ENCODE measurements at places on chromosomes 16 and 17.

DNA sequence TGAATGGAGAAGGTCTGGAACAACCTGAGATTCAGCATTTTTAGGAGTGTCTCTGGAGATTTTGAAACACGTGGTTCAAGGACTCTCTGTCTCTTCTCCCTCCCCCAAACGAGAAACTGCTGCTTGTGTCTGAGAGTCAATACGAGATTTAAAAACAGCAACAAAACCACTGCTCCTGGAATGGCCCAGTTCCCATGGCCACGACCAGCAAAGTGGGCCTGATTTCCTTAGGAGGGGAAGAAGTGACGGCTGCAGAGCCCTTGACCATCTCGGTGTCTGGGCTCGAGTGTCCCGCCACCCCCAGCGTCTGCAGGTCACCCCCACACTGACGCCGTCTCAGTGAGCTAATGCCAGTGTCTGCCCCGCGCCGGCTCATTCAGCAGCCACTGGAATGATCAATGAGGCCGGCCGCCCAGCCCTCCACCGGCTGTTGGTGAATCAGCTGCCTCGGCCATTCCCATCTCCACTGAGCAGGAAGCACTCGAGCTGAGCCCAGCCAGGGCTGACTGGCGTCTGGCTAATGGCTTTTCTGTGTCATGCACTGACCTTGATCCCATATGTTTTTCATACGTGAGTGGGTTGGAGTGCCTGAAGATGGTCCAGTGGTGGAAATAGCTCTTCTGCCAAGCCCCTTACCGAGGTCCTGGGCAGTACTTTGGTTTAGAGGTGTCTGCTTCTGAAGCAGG, 151.8 kb downstream of the PITPNC1 start:
- no peak for DNase-seq

- no peak for DNase-seq
These were observed 55.9 kb downstream of the NSRP1 start for GRCh38 chr17:30172560-30172959.

- no peak for DNase-seq
These were observed 9.7 kb upstream of the ARL2BP start for GRCh38 chr16:57235128-57236021.

DNA sequence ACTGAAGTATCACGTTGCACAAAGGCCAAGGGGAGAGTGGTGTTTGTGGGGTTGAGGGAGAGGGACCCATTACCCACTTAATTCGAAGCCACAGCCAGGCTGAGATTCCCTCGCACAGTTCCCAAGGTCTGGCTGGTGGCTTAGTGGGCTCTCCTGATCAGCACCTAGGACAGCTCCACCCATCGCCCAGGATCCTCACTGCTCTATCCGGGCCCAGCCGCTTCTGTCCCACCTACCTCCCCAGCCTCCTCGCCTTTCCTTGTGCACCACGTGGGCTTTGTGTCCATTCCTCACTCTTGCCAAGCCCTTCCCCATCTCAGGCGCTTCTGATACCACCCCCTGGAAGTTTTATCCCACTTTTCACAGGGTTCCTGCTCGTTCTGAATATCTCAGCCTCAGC, 163.5 kb downstream of the CCT6B start:
- no peak for DNase-seq

DNA sequence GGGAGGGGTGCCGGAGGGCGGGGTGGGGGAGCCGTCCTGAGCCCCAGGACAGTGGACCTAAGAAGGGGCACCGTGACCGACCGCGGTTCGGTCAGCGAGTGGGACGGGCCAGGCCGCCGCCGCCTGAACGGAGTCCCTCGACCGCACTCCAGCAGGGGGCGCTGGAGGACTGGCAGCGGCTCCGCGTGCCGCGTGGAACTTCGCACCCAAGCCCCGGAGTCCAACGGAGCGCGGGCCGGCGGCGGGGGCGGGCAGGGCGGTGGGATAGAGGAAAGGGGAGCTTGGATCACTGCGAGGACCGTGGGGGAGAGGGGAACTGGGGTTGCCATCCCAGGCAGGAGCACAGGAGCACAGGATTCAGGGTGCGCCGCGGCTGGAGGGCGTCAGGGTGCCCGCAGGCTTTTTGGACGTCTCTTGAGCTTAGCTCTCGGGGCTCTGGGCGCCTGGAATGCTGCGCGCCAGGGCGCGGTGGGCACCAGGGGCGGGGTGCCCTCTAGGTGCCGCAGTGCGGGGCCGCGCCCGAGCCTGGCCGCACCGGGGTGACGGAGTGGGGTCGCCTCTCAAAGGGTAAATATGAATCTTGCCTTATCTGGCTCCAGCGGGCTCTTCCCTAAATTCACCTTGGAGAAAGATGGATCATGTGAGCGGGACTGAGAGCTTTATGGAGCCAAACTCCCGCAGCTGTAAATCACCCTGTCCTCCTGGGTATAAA, 379 bp upstream of the OTOP2 start:
- DNase-seq, result peak; percentile 57

- DNase-seq, result no peak
These were observed 39.3 kb downstream of the SMG6 start for GRCh38 chr17:2264067-2264860.

DNA sequence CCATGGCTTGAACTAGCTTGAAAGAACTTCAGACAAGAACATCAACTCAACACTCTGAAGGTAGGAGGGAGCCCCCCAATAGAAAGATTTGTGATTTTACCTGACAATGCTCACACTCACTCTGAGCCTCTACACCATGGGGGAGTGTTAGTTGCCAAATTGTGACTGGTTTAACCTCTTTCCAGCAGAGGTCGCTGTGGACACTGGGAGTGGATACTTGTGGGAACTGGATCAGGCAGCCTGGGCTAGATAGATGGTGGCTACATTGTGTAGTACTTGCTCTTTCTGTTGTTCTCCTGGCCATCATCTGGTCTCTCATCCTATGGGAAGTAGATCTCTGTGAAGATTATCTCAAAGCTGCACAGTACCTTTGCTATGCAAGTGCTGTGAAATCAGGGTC, 2.9 kb downstream of the SMPD3 start:
- DNase-seq, result peak; percentile 50

DNA sequence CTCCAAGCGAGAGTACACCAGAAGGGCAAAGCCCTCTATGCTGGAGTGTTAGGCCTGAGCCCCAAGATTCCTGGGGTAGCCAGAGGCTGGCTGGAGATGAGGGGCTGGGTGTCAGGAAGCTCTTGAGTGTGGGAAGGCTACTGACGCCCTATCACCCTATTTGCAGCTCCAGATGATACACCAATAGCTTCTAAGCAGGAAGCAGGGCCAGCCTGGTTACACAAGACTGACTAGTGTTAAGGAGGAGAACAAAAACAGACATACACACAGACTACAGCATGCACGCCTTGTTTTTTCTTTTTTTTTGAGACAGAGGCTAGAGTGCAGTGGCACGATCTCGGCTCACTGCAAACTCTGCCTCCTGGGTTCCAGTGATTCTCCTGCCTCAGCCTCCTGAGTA, 15.9 kb downstream of the POLR3K start:
- no peak for DNase-seq

- no peak for DNase-seq
These were observed 491.9 kb upstream of the TOM1L1 start for GRCh38 chr17:54408731-54409130.

- DNase-seq, result no peak
These were observed 32.8 kb downstream of the DNAH2 start for GRCh38 chr17:7750321-7750821.

DNA sequence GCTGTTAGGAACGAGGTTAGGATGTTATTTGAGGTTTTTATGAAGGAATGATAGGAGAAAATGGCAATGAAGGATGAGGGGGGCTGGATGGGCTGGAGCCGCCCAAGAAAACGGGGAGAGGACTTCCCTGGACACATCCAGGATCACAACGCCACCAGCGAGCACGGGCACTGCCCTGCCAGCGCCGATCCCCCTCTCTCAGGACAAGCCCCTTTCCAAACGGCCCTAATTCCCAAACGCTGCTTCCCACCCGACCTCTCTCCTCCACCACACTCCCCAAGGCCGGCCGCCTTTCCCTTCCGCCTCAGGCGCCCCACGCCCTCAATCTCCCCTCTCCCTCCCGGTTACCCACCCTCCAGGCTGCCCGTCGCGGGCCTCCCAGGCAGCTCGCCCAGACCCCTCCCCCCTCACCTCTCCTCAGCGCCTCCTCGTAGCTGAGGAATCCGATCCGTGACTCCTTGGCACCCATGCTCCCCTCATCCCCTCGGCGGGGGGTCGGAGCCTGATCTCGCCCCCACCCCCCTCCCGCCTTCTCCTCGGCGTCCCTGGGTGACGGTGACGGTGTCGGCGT, 377 bp downstream of the USP32 start:
- no peak for DNase-seq

DNA sequence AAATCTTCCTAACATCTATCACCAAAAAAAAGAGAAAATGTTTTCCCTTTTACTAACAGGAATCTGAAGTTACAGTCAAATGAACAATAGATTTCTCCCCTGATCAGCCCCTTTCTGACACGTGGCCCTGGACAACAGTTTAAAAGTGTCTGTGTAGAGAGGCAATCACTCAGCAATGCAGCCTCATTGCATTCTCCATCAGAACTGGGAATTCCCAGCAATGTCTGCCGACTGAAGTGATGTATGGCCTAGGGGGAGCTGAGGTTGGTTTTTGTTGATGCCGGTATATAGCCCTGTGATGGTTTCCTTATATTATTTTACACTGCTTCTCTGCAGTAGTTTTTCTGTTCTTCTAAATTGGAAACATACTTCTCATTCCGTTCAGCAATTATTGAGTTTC, 904.3 kb upstream of the CDH8 start:
- no peak for DNase-seq

DNA sequence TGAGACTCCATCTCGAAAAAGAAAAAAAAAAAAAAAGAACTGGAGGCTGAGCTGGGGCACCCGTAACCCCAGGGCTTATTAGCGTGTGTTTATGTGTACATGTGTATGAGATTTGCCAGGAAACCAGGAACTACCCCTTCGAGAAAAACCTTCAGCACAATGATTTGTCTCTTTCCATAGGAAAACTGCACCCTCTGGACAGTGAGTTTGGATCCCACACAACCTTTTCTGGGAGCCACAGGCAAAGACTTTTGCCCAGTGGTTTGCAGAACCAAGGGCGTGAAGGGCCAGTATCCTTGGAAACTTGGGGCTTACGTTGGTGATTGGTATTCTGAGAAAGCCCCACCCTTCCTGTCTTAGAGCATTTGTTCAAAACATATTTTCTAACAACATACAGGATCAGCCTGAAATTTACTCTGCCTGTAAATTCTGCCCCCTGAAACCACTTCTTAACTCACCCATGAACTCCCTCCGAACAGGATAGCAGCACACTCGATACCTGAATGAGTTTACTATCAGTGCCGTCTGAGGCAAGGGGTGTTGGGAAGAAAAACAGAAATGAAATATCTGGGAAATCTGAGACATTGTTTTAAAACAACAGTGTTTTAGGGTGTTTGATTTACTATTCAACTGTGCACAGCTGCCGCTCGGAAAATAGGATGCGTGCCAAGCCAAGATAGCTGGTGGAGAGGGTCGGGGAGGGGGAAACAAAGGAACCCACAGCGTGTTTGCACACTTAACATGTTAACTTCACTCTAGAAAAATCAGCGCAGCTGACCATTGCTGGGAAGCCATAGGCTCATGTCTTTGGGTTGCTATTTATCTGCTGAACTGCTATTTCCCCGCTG, 40.2 kb upstream of the MAF start:
- peak; percentile 17 for DNase-seq

DNA sequence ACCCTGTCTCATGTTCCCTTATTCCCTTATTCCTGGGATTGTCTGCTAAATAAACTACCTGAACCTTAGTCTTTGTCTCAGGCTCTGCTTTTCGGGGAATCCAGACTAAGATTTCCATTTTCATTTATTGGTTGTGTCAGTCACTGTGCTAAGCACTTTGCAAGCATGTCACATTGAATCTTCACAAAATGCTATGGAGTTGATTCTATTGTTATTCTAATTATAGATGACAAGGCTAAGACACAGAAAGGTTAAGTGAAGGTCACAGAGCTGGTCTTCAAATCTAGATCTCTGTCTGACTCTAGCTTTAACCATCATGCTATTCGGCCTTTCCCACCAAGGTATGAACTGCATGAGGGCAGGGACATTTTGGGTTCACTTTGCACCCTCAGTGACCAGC, 13.4 kb upstream of the CES5A start:
- no peak for DNase-seq

- DNase-seq, result no peak
These were observed 346.6 kb upstream of the CCL2 start for GRCh38 chr17:33908363-33909064.
